T-helper 17 cell (primary cell): ENCODE measurements at places on chromosomes 5 and 9. TPM values are rescaled to one million over a fixed set of nuclear protein-coding genes. Genes with fewer than 3 reads are reported as not detected.

DNA sequence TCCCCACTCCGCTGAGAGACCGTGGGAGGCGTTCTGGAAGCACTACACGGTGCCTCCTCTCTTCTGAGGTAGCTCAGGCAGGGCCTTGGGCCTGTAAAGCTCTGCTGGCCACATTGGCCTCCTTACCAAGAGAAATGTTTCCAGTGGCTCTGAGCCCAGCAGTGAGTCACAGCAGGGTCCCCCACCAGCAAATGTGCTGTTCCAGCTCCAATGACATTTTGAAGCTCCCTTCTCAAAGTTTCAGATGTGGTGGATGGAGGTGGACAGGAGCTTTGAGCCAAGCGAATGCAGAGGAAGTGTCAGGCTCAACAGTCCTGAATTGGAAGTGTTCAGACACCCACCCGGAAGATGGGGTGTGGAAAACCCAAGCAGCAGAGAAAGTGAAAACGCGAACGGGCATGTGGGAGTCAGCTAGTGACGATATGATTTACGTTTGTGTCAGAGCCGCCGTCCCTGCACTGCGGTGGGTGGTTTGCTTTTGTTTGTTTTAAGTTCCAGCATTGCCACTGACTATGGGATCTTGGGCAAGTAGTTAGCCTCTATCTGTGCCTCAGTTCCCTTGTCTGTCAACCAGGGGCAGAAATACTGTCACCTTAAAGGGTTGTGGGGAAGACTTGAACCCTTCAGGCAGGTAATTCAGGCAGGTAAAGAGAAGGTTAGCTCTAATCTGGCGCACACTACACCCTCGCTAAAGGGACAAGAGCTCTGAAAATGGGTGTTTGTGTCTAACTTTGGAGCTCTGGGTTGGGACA is 38.2 kb downstream of the C5orf15 start:
- DNase-seq, result no peak

RPL7A gene
- total RNA-seq, result 2,552 TPM

CCDC192 gene
- not detected for total RNA-seq

GRCh38 chr9:4090491-4090890 is 209.4 kb downstream of the GLIS3 start:
- DNase-seq, result no peak

SPATA6L gene
- 9.2 TPM for total RNA-seq

SPATA31C1 gene
- not detected for total RNA-seq

- DNase-seq, result no peak
Observed at GRCh38 chr5:138468133-138468965, 3.1 kb downstream of the EGR1 start.

- no peak for DNase-seq
Observed at GRCh38 chr9:17082343-17083064, 52.3 kb upstream of the CNTLN start.

OTULINL gene
- 31.4 TPM for total RNA-seq

GRCh38 chr9:15404171-15404570 is 18.5 kb upstream of the SNAPC3 start:
- no peak for DNase-seq

DNA sequence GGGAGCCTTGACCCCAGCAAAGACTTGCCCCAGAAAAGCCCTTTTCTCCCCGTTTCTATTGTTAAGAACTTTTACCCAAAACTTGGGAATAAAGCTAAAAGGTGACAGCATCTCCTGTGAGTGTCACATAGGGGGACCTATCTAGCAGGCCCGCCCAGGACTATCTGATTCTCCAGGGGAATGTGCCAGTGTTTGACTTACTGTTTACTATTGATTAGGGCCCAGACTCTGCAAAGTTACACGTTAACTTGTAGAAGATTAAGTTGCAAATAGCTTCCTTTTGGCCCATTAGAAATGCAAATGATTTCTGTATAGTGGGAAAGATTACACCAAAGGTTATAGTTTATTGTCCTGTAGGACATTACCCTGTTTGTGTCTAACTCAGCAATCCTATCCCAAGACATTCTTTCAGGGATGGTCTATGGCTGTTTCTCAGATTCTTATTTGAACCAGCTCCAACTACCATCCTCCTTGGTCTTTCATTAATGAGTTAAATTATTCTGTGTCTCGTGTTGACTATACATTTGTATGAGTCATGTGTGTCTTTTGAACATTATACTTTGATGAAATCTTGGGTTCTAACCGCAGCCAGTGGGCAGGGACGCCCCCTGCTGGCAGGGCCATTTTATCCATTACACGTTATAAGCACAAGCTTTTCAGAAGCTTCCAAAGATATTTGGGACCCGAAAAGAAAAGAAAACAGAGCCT is 60.7 kb downstream of the HRH2 start:
- DNase-seq, result peak; percentile 31

- DNase-seq, result peak; percentile 94
Observed at GRCh38 chr5:77775790-77776553, at the start of gene TBCA. Gene TBCA, minus strand, starts transcription at chr5:77776339. Its CDS starts 82 bp downstream, at chr5:77776257.

GRCh38 chr5:14869668-14870164 is 1.9 kb downstream of the ANKH start:
- DNase-seq, result no peak

FOXD4L5 gene
- total RNA-seq, result not detected

DNA sequence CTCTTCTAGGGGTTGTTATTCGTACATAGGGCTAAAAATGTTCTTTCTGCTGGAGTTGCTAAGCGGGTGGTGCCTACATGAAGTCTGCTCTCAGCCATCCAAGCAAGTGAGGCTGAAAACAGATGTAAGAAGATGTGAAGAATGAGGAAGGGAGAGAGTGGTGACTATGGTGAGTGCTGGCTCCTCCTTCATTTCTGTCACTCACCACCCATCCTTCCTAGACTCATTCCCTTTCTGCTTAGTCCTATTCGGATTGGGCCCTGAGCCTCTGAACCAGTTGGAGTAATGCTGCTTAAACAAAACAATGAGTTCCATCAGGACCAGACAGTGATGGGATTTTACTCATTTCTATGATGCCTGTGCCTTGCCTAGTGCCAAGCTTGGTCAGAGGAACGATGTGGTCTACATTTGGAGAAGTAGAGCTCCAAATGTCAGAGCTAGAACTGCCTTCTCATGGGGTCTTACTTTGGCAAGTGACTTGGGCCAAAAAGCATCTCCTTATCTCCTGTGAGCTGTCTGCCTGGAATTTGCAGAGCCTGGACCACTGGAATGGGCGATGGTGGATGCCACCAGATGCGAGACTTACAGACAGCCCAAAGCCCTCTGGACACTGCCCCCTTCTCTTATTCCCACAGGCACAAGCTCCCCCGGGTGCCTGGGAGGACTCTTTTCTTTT is 192.9 kb downstream of the FBXL7 start:
- DNase-seq, result no peak

DNA sequence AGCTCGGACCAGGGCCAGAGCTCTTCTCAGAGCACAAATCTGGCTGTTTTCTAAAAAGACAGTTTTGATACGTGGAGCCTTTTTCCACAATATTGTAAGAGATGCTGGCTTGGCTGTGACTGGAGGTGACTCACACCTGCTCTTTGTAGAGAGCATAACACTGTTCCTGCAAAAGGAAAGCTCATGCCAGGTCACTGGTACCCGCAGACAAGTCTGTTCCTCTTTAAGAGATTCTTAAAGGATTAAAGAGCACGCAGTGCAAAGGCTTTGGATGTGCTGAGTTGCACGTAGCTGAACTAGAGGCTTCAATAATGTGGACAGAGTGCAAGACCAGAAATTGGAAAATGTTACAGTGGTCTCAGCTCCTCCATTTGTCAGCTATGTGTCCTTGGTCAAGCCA is 19.0 kb downstream of the ACTL7B start:
- DNase-seq, result no peak

ACER2 gene
- total RNA-seq, result 7.8 TPM

GRCh38 chr5:107576155-107576554 is 94.6 kb downstream of the EFNA5 start:
- no peak for DNase-seq

DNA sequence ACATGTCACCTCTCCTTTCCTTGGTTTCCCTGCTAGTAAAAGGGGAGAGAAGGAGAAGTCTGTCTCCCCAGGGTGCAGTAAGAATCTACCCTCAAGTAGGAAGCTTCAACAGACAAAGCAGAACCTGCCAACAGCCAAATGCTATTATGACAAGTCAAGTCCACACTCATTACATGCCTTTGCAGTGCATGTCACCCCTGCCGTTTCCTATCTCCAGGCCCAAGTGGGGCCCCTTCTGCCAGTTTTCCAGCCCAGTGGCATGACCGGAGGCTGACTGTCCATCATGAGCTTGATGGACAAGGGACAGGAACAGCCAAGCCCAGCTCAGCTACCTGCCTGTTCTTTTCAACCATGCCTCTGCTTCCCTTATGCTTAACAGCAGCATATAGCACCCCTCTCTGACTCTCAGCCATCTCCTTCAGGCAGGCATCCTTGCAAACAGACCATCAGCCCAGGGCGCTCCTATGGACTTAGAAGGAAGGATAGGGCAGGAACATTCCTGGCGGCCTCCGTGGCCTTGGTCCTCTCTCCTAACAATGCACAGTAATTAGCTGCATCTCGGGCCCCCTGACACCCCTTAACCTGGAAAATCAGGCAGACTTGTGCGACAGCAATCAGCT is 107.2 kb upstream of the RAD23B start:
- DNase-seq, result no peak

GRCh38 chr5:9625286-9625685 is 4.9 kb downstream of the TAS2R1 start:
- DNase-seq, result no peak

DNA sequence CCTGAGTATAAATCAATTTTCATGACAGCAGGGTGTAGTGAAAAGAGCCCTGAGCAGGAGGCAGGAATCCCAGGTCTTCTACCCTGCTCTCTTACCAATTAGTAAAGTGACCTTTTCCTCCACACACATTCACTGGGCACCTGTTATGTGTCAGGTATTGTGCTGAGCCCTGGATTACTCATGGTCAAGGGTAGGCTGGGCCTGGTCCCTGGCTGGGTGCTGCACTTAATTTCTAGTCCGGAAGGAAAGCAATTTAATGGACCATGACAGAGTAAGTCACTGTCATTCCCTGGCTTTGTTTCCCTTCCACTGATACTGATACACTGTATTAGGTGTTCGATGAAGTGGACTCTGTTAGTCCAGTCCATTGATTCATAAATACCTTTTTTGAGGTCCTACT is 29.1 kb upstream of the BRINP1 start:
- DNase-seq, result no peak

DNA sequence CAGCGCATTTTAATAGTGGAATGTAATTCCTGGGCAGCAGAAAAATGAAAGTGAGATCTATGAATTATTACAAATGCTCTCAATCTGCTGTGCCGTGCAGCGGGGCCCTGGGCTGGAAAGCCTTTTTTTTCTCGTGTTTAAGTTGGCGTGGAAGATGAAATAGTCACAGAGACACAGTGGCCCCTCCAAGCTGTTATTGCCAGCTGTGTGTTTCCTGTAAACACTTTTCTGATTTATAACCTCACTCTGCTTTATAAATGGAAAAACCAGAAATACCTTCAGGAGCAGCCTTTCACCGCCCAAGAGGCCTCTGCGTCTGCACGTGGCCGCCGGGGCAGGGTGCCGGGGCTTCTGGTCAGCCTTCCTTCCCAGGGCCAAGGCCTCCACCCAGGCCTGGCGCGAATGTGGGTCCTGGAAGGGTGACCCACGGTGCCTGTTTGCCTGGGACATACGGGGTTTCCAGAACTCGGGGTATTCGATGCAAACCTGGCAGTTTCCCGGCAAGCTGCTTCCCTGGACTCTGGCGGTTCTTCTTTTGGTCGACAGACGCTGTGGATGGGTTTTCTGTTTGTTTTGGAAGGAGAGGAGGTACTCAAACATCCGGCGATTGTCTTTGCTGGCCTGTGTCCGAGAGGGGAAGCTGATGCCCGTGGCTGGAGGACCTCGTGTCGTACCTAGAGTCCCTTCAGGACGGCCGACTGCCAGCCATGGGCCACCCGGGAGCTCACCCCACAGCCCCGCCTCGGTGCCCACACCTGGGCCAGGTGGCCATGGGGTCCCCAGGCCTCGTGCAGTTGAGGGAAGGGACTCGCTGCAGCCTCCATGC is 256.7 kb downstream of the PARP8 start:
- no peak for DNase-seq

GRCh38 chr5:144659634-144660227 is 489.1 kb downstream of the KCTD16 start:
- no peak for DNase-seq

ANGPTL2 gene
- total RNA-seq, result not detected

- no peak for DNase-seq
Observed at GRCh38 chr5:16505140-16505891, 39.7 kb upstream of the ZNF622 start.

- DNase-seq, result no peak
Observed at GRCh38 chr5:5387777-5388176, 34.7 kb upstream of the ICE1 start.

SLC6A19 gene
- not detected for total RNA-seq

- no peak for DNase-seq
Observed at GRCh38 chr5:132334812-132335211, 34.7 kb upstream of the SLC22A5 start.

- no peak for DNase-seq
Observed at GRCh38 chr9:103702572-103702971, 391.5 kb upstream of the SMC2 start.

DNA sequence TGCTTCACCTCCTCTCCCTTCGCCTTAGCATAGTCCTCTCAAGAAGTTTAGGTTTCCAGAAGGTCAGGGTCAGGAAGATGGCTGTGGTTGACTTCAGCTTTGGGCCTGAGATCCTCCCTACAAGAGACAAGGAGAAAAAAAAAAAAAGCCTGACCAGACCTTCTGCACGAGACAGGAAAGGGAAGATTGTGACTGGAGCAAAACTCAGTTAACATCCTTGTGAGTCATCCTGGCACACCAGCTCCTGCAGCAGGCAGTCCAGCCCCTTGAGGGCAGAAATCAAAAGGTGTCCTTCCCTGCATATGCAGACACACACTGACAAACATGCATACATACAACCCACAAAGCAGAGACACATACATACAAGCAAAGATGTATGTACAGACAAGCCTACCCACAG is 18.0 kb upstream of the ENHO start:
- no peak for DNase-seq

GRCh38 chr5:32542216-32543059 is 42.9 kb upstream of the SUB1 start:
- no peak for DNase-seq

- no peak for DNase-seq
Observed at GRCh38 chr9:107222020-107222522, 61.0 kb upstream of the RAD23B start.

DNA sequence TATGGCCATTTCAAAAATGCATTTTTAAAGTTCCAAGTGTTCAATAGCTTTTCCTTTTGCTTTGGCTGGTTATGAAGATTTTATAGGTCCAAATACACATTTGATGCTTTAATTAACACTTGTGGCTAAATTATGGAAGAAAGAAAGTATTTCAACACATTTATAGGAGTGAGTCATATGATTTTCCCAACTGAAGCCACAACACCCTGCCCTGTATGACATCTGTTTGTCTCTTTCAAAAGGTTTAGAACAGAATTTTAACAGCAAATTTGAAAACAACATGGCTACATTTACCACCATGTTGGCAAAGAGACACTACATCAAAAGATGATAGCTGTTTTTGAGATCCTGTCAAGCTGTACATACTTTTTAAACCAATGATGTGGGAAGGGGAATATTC is 99.4 kb downstream of the TMEM174 start:
- no peak for DNase-seq

DNA sequence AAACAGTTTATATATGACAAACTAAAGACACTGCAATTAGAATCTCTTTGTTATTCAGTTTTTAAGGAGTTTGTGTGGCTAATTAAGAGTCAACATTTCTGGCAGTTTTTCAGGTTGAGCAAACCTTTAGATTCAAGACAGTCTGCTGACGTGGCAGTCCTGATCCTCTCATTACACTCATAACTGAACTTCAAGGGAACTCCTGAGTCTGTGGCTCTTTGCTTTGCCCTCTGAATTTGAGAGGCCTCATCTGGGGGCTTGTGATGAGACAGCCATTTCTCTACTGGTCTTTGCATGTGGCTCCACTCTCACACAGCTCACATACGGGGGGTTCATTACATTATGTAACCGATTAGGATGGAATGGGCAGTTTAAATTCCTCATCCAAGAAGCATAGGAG is 182.9 kb upstream of the MEF2C start:
- no peak for DNase-seq
